ENCODE measurements at places on chromosomes 2 and 18.

DNA sequence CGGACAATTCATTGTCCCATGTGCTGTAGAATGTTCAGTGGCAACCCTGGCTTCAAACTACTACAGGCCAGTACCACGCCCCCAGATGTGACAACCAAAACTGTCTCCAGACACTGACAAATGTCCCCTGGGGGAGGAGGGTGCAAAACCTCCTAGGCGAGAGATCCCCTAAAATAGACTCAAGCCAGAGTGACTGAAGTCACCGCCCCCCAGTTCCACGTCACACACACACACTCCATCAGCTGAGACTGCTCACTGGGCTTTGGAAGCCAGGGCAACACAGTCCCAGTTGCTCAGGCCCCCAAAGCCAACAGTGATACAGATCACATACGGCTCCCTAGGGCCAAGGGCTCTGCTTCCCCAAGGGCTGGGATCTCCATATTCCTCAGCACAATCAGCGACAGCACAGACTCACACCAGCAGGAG, 19.1 kb downstream of the HDAC4 start:
- no peak for DNase-seq

DNA sequence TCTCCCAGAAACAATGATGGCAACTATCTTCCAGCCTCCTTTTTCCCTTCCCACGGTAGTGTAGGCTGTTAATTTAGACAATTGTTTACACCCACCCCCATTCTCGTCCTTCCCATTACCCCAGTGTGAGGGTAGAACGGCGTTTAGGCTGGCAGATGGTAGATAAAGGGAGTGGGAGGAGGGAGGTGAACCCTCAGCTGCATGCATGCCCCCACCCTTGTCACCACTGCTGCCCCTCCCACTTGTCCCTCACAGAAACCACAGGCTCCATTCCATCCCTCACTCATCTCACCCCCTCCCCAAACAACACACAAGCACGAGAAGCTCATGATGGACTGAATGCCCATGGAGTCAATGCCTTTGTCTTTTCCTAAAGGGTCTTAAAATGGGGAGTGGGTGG, 107.9 kb upstream of the PARD3B start:
- no peak for DNase-seq

- no peak for DNase-seq
Observed at GRCh38 chr2:45636008-45636407, 15.5 kb upstream of the PRKCE start.

- no peak for DNase-seq
Observed at GRCh38 chr2:228590681-228591080, 409.2 kb upstream of the SPHKAP start.

GRCh38 chr2:159234868-159235267, 51.6 kb downstream of the WDSUB1 start:
- no peak for DNase-seq

- DNase-seq, result no peak
Observed at GRCh38 chr2:74105413-74105812, 42.3 kb downstream of the BOLA3 start.

- no peak for DNase-seq
Observed at GRCh38 chr2:88657131-88657530, 29.9 kb upstream of the EIF2AK3 start.

GRCh38 chr2:73776381-73776780, 3.5 kb downstream of the DUSP11 start:
- DNase-seq, result no peak

DNA sequence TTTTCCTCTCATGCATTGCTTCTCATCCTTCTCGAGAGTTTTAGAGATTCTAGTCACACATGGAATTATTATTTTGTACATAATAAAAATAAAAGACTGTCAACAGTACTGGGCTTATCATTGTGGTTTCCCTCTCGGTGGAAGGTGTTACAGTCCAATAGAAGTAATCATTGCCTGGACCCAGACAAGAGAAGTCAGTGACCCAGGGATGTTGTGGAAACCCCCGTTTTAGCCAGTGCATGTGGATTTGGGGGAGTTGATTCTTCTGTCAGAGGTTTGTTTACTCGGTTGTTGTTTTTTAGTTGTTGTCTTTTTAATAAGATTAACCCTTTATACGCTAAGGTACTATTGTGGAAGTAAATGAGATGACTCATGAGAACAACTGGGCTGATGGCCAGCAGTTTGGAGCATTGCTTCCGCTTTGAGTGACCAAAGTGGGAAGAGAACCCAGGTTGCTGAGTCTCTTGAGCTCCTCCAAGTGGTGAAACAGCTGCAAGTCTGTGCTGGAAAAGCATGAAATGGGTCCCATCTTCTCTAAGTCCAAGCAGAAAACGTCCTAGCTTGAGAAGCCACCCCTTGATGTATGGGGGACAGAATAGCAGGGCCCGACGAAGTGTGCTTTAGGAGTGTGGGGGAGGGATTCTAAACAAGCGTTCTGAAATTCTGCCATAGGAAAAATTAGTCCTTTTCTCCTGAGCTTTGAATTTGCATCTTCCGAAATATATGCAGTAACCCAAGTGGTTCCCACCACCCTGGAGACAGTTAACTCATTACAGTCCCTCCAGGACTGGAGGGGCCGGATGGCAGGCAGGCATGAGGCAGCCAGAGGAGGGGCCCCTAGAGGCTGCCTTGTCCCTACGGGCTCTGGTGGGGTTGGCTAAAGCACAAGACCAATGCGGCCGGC, 61.8 kb upstream of the GPR45 start:
- no peak for DNase-seq

- no peak for DNase-seq
Observed at GRCh38 chr2:28390241-28390745, 2.4 kb upstream of the FOSL2 start.

DNA sequence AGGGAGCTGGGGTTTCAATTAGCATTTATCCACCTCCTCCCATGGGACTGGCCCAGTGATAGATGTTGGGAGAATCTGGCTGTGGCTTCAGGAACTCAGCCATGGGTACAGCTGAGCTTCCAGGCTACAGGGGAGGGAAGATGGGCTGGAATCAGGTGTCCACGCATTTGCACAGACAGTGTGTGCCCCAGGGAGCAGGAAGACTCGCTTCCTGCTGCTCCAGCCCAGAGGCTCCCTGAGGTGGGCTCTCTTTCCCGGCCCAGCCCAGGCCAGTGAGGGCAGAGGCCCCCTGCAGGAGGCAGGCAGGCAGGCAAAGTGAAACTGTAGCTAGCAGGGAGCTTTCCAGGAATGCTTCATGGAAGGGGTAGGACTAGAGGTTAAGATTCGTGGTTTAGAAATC, 28.7 kb downstream of the DYSF start:
- no peak for DNase-seq

DNA sequence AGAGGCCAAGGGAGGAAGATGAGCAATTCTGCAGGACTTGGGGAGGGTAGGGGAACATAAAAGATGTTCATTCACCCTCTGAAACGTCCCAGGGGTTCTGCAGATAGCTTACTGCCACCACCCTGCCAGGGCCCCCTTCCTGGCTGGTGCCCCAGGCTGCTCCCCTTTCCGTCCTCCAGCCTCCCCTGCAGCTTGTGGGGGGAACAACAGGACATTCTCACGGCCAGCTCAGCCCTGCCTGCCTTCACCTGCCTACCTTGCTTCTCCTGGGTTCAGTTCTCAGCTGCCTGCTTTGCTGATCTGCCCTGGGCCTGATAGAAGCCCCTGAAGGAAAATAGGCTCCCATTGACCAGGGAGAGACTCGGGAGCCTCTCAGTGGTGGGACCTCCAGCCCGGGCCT, 251.1 kb downstream of the CELF4 start:
- no peak for DNase-seq

DNA sequence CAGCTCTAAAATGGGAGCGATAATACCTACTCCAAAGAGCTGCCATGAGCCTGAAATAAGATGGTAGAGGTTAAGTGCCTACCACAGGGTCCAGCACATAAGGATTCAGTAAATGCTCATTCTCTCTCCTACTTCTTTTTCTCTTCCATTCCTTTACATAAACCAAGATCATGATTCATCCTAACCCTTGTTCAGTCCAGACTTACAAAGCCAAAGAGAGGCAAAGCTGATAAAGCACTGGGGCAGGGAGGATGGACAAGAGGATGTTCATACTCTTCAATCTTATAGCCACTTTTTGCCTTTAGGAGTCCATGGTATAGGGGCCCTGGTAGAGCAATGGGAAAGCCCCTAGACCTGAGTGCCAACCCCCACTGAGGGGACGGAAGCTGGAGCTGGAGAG, 75.6 kb upstream of the PKDCC start:
- no peak for DNase-seq

- no peak for DNase-seq
Observed at GRCh38 chr2:226829721-226830631, 5.9 kb upstream of the RHBDD1 start.

DNA sequence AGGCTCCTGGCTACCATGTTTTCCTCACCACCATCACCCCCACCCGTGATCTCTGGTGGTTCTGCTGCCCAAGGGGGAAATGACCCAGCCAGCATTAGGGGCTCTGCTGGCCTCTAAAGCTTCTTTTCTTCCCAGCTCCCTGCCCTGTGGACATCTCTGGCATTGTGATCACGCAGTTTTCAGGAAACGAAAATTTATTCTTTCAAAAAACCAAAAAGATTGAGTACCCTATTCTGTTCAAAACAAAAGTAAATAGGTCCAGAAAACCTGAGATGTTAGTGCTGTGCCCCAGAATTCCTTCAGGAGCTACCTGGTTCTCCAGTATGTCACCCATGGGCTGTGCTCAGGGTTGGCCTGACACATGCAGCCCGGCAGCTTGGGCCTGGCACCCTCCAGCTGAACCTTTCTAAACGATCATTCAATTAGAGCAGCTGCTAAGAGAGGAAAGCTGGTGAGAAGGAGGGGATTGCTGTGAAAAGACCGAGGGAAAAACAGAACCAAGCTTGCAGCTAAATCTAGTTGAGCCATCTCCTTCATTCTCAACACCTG, 157.5 kb downstream of the MGAT5 start:
- DNase-seq, result no peak

DNA sequence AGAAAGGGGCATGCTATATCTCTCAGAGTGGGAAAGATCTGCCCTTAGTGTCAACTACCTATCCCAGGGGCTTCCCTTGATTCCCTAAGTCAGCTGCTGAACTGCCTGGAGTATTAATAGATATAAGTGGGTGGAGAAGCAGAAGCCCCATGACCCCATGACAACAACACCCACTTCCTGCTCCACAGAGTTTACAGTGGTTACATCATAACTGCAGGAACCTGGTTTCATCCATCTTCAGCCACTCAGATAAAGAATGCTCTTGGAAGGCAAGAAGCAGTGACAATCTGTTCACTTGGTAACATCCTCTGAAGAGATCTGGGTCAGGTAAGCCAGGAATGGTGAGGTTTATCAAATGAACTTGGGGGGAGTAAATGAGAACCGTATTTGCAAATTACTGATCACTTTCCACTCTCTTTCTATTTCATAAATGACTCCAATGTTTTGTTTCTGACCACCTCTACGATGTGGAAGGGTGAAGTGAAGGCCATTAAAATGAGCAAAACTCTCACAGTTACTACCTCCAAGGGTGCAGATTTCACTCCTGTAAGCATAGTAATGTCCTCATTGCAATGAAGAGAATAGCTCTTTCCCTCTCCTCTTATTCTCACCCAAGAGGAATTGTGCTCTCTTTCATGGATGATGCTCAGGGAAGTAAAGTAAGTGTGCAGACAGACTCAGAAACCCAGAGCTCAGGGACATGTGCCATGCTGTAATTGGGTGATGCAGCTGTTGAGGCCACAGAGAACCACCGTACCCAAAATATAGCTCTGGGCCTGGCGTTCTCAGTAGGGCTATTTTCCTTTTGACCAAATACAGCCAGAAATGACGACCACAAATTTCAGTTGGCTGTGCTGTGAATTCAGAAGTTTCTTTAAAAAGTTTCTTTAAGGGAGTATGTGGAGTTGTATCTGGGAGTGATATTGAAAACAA, 192.8 kb upstream of the APCDD1 start:
- no peak for DNase-seq

DNA sequence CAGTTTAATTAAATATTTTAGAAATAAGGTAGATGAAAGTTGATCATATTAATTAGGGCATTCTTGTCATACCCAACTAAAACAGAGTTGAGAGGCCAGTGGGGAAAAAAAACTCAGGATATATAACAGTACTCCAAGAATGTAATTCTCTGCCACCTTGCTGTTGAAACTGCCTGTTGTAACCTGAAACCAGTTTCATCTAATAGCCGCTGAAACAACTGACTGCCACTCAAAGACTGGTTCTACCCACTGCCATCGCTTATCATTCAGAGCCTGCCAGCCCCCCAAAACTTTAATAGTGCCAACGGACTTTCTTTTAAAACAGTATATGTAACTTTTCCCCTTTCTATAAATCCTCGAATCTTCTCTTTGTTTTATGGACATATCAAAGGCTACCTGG, 37.7 kb upstream of the FSIP2 start:
- DNase-seq, result no peak

DNA sequence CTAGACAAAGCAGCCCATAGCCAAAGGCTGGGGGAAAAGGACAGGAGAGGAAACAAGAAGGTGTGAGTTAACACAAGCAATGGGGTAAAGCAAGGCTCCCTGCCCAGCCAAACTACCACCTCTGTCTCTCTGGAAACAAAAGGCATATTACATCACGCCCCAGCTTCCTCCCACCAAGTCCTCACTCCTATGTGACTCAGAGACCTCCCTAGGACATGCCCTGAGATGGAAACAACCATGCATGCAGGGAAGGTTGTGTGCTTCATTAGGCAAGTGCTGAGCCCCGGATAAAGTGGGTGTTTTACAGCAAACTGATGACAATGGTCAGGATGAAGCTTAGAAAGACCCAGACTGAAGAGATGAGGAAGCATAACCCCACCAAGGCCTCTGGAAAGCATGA, 9.0 kb upstream of the ATRAID start:
- no peak for DNase-seq

- DNase-seq, result no peak
Observed at GRCh38 chr18:25604894-25605597, 253.1 kb upstream of the ZNF521 start.

GRCh38 chr2:7517851-7518250, 600.6 kb downstream of the RNF144A start:
- no peak for DNase-seq

- no peak for DNase-seq
Observed at GRCh38 chr18:48009116-48009745, 78.8 kb upstream of the SMAD2 start.

GRCh38 chr2:47297767-47298425, 105.1 kb upstream of the MSH2 start:
- no peak for DNase-seq

- no peak for DNase-seq
Observed at GRCh38 chr2:199278099-199278498, 179.6 kb downstream of the SATB2 start.

- no peak for DNase-seq
Observed at GRCh38 chr2:375270-375955, 87.5 kb upstream of the ALKAL2 start.

DNA sequence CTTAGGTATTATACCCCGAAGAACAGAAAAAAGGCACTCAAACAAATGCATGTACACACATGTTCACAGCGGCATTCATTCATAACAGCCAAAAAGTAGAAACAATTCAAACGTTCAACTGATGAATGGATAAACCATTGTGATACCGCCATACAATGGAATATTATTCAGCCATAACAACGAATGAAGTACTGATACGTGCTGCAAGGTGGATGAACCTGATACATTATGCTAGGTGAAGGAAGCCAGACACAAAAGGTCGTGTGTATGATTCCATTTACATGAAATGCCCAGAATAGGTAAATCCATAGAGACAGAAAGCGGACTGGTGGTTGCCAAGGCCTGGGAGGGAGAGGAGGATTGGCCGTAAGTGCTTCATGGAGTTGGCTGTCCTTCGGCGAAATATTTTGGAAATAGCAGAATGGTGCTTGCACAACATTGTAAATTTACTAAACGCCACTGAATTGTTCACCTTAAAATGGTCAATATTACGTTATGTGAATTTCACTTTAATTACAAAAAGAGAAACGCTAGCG, 750 bp upstream of the RMP24 start:
- no peak for DNase-seq
